Mesenteric fat pad (tissue), 1 donor: ENCODE measurements at places on chromosomes 12 and 14. TPM values are rescaled to one million over a fixed set of nuclear protein-coding genes. Genes with fewer than 3 reads are reported as not detected.

- DNase-seq: no peak
Measured at GRCh38 chr12:91866566-91866965, 279.1 kb downstream of the BTG1 start.

- no peak for DNase-seq
Measured at GRCh38 chr14:97027256-97027999, 230.2 kb downstream of the VRK1 start.

GRCh38 chr12:78120866-78121560 lies 290.3 kb downstream of the NAV3 start:
- no peak for DNase-seq

DNA sequence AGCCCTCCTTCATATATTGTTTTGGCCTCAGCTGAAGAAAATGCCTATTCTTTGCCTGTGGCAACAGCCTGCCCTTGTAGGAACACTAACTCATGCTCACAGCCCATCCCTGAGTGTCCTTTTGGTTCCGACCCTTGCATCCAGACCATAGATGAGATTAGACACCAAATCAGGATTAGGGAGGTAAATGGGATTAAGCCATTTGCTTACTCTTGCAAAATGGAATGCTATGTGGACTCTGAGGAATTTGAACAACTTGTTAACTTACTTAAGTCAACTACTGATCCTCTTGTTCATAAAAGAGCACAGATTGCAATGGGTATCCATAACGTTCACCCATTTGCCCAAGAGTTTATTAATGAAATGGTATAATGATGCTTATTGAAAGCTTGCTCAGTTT lies 27.3 kb downstream of the TSHR start:
- no peak for DNase-seq

DNA sequence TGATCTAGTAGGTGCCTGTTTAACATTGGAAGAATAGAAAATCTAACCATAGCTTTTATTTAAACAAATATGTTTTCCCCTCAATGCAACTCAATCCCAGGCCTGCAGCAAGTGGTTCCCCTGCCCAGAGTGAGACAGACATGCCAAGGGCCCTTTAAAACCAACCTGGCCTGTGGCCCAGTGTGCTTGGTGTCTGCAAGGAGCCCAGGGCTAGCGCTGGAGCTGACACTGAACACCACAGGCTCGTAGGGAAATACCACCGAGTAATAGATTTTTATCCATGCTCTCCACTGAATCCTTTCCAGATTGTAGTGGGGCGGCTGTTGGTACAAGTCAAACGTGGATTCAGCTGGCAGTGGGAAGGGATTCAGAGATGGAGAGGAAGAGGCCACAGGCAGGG lies 95.6 kb upstream of the NRXN3 start:
- no peak for DNase-seq

- no peak for DNase-seq
Measured at GRCh38 chr14:92653162-92653651, 95.2 kb downstream of the LGMN start.

GRCh38 chr12:67517181-67517887 lies 131.2 kb upstream of the DYRK2 start:
- DNase-seq: no peak

GRCh38 chr14:40656311-40656710 lies 950.4 kb upstream of the LRFN5 start:
- DNase-seq: no peak

DNA sequence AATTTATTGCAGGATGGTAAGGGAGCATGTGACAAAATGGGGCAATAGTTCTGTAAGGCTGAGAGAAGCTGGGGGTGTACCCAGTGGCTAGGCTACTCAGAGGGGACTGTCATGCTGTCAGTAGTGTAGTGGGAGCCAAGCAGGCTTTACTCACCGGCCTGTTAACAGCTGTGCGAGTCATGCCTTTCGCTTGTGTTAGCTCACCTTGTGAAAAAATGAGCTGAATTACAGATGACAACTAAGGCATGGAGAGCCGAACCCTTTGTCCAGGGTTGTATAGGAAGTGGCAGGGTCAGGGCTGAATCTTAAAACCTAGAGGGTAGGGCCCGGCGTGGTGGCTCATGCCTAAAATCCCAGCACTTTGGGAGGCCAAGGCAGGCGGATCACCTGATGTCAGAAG lies 37.9 kb downstream of the SH2B3 start:
- DNase-seq: peak; percentile 60

DNA sequence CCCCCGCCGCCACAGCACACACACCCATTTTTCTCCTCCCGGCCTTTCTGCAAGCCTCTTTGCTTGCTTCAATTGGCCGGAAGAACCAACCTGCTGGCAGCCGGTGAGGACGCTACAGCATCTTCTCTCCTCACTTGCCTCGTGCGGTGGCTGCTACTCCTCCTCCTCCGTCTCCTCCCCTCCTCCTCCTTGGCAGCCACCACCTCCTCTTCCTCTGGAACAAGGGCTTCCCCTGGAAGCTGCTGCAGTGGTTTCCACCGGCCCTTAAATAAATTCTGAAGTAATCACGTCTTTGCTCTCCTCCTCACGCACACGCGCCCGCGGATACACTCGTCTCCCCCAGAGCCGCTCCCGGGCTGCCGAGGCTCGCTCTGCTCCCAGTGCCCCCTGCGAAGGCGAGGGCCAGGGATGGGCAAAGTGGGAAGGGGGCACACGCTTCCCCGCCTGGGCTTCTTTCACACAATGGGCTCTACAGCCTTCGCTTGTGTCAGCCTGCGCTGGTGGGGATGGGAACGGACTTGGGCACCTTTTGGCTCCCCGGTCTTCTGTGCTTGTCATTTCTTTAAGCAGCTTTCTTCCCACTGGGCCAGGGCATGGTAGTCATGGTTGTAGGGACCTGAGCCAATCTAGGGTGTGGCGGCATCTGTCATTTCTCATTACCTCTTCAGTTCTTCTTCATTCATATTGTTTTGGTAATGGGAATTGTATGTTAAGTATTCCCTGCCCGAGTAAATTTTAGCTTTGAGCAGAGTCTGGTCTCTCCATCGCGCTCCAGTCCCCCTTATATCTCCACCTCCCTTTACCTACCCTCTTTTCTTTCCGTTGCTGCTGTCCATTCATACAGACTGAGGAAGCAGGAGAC lies at the start of gene PPFIA2:
TSS of gene PPFIA2 (minus strand) at position 161 of the 862 bp plus-strand sequence.
- no peak for DNase-seq

- DNase-seq: no peak
Measured at GRCh38 chr12:118447181-118447580, 70.8 kb downstream of the SUDS3 start.

DNA sequence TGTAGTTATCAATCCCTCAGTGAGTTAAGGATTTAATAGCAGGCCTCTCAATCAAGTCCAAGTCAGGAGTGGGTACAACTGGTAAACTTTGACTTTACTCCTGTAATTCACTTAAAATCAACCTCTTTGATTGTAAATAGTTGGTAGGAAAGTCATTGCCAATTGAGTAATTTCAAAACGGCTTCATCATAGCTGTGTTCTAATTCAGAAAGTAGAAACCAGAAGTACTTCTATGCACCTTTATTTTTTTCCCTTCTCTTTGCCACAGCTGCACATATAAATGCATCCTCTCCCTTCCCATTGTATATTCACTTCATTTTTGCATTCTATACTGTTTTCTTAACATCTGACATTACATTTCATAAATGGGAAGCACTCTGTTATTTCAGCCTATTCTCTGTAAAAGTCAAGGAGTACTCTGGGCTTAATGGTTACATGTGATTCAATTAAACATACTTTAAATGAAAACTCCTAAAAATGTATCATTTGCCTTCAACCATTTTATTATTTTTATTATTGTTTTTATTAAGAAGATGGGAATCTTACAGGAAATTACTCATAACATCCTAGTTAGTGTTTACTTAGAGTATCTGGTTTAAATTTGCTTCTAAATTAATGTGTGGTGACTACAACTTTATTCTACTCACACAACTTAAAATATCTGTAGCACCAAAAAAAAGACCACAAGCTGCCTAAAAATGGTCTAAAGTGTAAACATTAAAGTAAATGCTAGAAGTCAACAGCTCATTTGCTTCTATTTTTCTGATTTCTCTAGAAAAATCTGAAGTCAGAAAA lies 171.2 kb downstream of the CEP128 start:
- DNase-seq: no peak

TUNAR gene
- not detected for total RNA-seq

CFAP54 gene
- 0.71 TPM for total RNA-seq

ACSM4 gene
- total RNA-seq: not detected

CIPC gene
- 23.1 TPM for total RNA-seq

CEBPE gene
- total RNA-seq: not detected
